Ascending aorta (tissue), 2 donors: ENCODE measurements at places on chromosomes 11 and 22.

DNA sequence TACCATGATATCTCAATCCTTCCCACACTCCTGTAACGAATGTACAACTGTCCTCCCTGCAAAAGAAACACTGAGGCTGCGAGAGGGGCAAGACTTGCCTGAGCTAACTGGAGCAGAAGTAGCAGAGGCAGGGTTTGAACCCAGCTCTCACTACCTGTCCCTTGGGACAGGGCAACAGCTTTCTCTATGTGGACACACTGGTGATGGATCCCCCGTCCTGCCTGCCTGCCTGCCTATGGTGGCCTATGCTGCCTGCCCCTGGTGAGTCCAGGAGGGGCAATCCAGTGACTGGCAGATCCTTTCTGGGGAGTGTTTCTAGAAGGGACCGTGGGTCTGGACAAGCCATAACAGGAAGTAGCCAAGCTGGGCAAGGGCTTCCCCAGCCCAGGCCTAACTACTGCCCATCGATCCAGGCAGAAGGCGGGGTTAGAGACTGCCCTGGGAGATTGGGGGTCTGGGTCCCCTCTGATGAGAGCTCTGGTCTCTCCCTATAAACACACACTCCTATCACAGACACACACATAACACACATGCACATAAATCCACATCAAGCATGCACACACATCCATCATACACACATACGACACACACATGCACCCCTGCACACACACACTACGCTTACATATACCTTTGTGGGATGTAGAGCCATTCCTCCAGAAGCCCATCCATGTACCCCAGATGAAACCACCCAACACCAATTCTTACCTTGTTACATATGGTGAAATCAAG, 1.1 kb upstream of the EMID1 start:
- H3K4me1 ChIP-seq = no peaks in the 10 kb centered on the region
- no peaks in the 10 kb centered on the region for H3K36me3 ChIP-seq
- no peak for DNase-seq
- H3K4me3 ChIP-seq = no peak overlapping the region
- H3K27me3 ChIP-seq = no peaks in the 10 kb centered on the region

- H3K4me3 ChIP-seq = no peak overlapping the region
- H3K27me3 ChIP-seq = no peaks in the 10 kb centered on the region
Observed at GRCh38 chr11:47924184-47924691, 56.1 kb upstream of the PTPRJ start.

DNA sequence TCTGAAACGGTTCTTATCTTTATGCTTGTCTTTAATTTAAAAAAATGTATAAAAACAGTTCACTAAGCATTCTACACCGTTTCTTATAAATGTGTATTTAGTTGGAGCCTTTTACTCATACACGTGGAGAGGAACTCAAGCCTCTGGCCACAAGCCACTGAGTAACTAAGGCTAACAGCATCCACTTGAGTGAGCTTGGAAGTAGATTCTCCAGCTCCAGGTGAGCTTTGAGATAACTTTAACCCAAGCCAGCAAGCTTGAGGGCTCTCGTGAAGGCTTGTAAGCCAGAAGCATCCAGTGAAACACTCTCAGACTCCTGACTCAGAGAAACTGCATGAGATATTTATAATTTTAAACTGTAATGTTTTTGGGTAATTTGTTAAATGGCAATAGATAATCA, 82.6 kb downstream of the ARHGAP20 start:
- H3K36me3 ChIP-seq = no peaks in the 10 kb centered on the region
- H3K4me1 ChIP-seq = no peaks in the 10 kb centered on the region
- no peak for DNase-seq
- no peak overlapping the region for H3K4me3 ChIP-seq

DNA sequence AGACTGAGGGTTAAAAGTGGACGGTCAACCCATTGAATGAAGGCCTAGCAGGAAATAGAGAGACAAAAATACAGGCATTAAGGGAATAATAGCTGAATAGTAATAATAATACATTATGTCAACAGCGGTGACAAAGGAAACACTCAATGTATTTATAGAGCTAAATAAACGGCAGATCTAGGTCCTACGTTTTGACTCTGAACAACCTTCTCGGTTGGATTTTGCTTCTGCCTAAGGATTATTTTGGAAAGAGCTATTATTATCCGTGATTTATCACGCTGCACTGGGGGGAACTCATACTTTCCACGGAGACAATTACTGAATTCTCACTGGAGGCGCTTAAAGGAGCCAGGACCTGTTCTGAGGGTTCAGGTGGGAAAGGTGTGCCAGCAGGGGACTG, 118.2 kb upstream of the KIRREL3 start:
- DNase-seq = no peak
- H3K36me3 ChIP-seq = no peaks in the 10 kb centered on the region
- H3K27ac ChIP-seq = no peak overlapping the region

- H3K27ac ChIP-seq = no peak overlapping the region
- H3K4me1 ChIP-seq = no peaks in the 10 kb centered on the region
- no peaks in the 10 kb centered on the region for H3K36me3 ChIP-seq
- no peak for DNase-seq
- no peak overlapping the region for H3K4me3 ChIP-seq
Observed at GRCh38 chr11:19380375-19380774, 139.6 kb upstream of the E2F8 start.

- H3K27ac ChIP-seq = peak overlapping the region; percentile 93
- H3K4me1 ChIP-seq = peaks cover 35% of the 10 kb centered on the region
- no peaks in the 10 kb centered on the region for H3K36me3 ChIP-seq
- H3K4me3 ChIP-seq = peak overlapping the region; percentile 88
- DNase-seq = no peak
- H3K27me3 ChIP-seq = no peaks in the 10 kb centered on the region
Observed at GRCh38 chr11:10540546-10540914, 457 bp downstream of the RNF141 start.

GRCh38 chr11:64156235-64157011, 9.5 kb downstream of the MACROD1 start:
- H3K27me3 ChIP-seq = no peaks in the 10 kb centered on the region
- H3K4me1 ChIP-seq = no peaks in the 10 kb centered on the region
- no peaks in the 10 kb centered on the region for H3K36me3 ChIP-seq
- H3K27ac ChIP-seq = no peak overlapping the region

GRCh38 chr11:107041088-107041444, 22.8 kb upstream of the GUCY1A2 start:
- H3K4me3 ChIP-seq = no peak overlapping the region
- H3K36me3 ChIP-seq = no peaks in the 10 kb centered on the region
- H3K27me3 ChIP-seq = no peaks in the 10 kb centered on the region
